GM04503 (cell line): ENCODE measurements at places on chromosomes 13 and 19.

DNA sequence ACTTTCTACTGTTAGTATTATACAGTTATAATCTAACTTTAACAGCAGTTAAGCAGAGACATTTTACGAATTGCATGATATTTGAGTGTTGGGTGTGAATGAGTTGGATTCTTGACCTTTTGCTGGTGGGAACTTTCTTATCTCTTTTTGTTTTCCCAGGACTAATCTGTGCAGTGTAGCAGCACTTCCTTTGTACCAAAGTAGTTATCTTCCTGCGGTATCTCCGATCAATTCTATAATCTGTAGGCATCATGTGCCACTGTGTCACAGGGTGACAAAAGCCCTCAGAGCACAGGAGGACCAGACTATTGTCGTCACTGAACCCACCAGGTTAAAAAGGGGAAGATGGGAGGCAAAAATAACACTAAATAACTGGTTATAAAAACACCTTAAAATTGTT, 823.5 kb downstream of the GPC5 start:
- DNase-seq, result no peak

DNA sequence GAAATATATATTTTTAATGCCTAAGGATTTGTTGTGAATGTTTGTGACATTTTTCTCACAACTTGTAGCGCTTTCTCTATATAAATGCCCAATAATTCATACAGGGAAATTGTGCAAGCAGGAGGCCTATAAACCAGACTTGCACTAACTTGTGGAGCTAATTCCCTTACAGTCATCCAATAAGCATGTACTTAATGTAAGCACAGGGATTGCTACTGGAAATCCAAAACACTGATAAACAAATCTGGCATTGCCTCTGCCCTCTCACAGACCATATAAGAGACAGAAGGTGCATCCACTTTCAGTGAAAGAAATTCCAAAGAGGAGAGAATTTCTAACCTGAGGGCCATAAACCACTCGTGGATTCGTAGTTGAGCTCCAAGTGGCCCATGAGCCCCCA, 518.8 kb downstream of the MYO16 start:
- DNase-seq, result no peak

GRCh38 chr13:20796791-20797508, 23.2 kb upstream of the EEF1AKMT1 start:
- peak; percentile 31 for DNase-seq

DNA sequence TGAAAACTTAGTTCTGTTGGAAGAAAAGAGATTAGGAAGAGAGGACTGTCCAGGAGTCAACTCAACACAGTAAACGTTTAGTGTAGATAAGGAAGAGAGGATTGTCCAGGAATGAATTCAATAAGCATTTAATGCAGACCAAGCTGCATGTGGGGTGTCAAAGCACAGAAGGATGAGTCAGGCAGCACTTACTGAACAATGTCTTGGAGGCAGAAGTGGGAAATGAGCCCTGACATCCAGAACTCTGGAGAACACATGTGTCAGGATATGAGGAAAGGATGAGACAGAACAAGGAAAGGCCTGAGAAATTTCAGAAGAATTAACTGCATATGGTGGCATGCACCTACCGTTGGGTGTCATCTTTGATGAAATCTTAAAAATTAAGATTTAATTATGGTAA, 429.2 kb upstream of the HTR2A start:
- no peak for DNase-seq

- DNase-seq, result no peak
Observed at GRCh38 chr13:50809133-50810090, 34.1 kb downstream of the DLEU7 start.

GRCh38 chr19:43554317-43554895, 20.9 kb downstream of the XRCC1 start:
- no peak for DNase-seq

DNA sequence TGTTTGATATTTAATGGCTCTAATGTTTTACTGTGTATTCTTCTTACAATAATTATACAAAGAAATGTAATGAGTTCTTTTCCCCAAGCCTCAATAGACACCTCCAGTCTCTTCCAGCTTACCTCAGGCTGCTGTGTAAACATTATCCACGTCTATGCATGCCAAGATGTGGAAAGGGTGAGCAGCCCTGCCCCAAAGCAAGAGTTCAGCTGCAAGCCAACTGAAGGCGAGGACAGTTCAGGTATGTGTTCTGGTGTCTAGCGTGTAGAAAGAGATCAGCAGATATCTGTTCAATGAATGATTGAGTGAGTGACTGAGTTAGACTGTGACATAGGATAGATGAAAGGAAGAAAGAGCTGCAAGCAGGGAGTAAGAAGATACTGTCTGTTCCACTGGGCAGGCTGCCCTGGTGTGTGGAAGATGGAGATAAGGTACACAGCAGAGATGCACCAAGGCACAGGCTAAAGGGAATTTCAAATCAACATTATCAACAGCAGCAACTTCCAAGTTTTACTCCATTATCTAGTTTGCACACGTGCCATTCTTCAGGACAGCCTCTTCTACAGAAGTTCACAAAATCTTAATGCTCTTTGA, 66.0 kb downstream of the LATS2 start:
- DNase-seq, result no peak

- DNase-seq, result no peak
Observed at GRCh38 chr13:81874681-81875661, 1534.0 kb upstream of the SPRY2 start.

DNA sequence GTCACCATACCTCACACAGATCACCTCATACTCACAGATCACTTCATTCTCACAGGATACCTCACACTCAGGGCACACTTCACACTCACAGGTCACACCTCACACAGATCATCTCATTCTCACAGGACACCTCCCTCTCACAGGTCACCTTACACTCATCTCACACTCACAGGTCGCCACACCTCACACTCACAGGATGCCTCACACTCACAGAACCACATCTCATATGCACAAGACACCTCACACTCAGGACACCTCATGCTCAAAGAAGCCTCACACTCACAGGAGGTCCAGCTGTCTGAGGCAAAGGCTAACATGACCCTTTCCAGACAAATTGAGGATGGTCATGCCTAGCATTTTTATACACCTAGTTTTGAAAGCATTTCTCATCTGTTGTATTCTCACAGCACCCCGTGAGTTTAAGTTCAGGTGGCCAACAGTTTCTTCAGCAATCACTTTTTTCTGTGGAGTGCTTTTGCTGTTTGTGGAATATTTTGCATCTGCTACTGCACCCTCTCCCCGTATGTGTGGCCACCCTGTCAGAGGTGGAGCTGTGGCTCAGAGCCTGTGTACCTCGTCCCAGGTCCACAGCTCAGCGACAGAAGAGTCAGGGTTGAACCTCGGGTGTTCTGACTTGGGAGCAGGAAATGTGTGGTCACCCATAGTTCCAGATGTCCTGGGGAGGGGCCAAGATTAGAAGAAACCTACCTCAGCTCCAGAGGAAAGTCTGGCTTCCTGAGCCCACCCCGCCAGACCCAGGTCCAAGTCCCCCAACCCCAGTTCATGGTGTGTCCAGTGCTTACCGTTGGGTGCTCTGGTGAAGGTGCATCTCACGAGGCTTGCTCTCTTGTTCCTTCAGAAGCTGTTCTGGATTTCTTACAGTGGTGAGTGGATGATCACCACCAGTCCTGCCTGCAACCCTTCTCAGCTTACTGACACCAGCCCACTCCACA, 7.6 kb downstream of the F7 start:
- DNase-seq, result no peak

GRCh38 chr19:18671303-18672043, 12.0 kb upstream of the CRTC1 start:
- DNase-seq, result no peak

- DNase-seq, result no peak
Observed at GRCh38 chr13:25844559-25845434, 207.0 kb downstream of the SHISA2 start.

- DNase-seq, result peak; percentile 18
Observed at GRCh38 chr13:60431108-60431700, 34.2 kb downstream of the TDRD3 start.

GRCh38 chr19:44613295-44614178, at the start of gene IGSF23:
TSS of gene IGSF23 (plus strand) at chr19:44613563. CDS start at chr19:44613646, 83 bp downstream.
- no peak for DNase-seq

GRCh38 chr19:40752257-40752781, 1.3 kb downstream of the SNRPA start:
- no peak for DNase-seq

GRCh38 chr13:66774046-66774445, 456.1 kb downstream of the PCDH9 start:
- DNase-seq, result no peak

DNA sequence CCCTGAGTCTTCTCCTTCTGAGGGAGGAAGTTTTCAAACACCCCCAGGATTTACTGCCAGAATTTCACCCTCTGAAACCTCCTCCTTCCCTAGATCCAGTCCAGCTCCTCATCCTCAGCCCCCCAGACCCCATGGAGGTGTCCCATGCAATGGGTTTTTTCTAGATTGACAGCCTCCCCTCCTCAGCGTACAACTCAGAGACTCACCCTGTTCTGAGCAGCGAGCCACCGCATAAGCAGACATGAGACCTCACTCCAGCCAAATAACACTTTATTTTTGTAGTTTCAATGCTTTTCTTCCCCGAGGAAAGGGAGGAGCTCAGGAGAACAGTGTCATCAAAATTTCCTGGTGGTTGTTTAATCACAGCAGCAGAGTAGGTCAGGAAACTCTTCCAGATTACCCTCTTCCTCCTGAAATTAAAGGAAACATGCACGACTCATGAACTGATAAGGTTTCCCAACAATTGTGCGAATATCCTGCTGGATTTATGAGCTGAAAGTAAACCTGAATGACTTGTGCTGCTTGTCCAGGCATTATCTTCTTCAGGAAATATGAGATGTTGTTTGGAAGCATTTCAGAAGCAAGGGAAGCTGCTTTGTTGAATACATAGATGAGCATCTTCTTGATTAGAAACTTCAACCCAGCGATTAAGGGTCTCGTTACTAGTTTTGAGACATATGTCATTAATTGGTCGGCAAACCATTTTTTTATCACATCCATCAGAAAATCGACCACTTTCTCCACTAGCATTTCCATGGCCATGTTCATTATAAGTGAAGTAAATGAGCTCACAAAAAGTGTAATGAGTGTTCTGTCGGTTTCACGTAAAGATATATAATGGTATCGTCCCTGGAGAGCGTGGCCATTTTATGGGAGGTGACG, 36.2 kb downstream of the ERICH4 start:
- DNase-seq, result no peak

- DNase-seq, result no peak
Observed at GRCh38 chr13:20424949-20425348, 100.7 kb downstream of the CRYL1 start.

GRCh38 chr19:54029930-54030490, 33.7 kb downstream of the VSTM1 start:
- DNase-seq, result no peak

DNA sequence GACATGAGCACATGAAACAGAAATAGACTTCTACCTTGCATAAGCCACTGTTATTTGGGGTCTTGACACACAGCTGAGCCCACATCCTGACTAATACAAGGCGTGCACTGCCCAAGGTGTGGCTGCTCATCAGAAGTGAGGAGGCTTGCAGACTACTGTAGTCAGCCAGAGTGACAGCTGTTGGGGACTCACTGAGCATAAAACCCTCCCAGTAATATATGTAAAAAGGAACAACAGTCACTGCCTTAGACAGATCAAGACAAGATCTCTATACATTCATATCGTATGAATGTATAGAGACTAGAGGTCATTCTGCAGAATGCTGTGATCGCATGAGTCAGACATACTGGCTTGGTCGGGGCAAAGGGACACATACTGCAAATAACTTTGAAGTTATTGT, 4.1 kb upstream of the C1QTNF9B start:
- DNase-seq, result no peak
